Uterus (tissue), 4 donors: ENCODE measurements at places on chromosomes 12 and 14.

DNA sequence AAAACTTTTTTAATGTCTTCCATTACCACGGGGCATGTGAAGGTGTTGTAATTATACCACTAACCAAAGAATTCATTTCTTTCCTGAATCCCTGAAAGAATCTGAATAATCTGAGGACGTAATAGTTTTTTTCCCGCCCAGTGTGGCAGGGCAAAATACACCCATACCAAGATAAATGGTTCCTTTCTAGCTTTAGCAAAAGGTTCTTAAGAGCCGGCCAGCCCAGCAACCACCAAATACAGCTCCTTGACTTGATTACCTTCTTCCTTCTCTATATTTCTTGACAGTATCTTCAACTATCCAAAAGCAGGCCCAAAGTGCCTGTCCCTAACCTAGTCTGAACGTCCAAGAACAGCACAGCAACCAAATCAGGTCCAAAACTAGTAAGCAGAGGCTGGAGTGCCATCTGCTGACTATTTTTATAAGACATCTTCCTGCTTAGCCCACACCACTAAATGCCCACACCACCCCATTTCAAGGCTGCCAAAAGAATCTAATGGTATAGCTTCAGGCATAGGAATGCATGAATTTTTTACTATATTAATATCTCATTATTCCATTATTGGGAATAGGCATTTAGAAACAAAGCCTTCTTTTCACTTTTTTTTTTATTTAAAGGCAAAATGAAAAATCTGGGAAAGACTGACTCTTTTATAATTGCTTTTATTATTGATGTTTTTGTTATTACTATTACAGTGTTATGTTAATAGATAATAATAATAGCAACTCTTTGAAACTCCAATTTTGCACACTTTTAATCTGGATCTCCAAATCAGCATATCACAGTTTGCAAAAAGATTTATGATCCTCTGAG, 524.4 kb downstream of the MED13L start:
- DNase-seq, result peak; percentile 58

GRCh38 chr12:71684081-71684480, 1.8 kb upstream of the TMEM19 start:
- no peak for DNase-seq

DNA sequence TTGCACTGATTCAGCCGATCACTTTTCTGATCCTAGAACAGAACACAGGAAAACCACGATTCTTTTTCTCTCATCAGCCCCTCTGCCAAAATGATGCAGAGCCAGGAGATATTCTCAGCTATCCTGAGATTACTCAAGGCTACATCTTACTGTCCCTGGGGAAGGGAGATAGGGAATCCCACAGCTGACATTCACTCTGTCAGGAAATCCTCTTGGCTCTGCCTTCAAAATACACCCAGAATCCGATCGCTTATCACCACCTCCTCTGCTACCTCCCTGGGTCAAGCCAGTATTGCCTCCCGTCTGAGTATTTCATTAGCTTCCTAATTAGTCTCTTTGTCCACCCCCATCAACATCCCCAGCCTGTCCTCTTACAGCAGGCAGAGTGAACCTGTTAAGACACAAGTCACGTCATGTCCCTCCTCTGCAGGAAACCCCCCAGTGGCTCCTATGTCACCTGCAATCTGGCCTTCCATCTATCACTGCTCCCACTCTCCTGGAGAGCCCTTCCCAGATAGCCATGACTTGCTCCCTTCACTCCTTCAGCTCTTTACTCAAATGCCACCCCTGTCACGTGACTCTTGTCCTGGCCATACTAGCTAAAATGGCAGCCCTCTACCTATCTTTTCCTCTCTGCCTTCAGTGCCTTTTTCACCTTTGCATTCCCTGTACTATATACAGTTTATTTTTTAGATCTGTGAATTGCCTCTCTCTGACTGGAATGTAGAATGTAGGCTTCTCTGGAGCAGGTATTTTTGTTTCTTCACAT, 70.3 kb downstream of the GALNT4 start:
- DNase-seq, result no peak

GRCh38 chr14:55354500-55354899, 57.1 kb downstream of the ATG14 start:
- DNase-seq, result peak; percentile 27

- DNase-seq, result no peak
These were observed 251.1 kb downstream of the NAV3 start for GRCh38 chr12:78081590-78082314.

GRCh38 chr14:90641615-90642243, 174.5 kb downstream of the TTC7B start:
- no peak for DNase-seq

- DNase-seq, result no peak
These were observed 11.7 kb upstream of the OSBPL8 start for GRCh38 chr12:76571256-76571655.

DNA sequence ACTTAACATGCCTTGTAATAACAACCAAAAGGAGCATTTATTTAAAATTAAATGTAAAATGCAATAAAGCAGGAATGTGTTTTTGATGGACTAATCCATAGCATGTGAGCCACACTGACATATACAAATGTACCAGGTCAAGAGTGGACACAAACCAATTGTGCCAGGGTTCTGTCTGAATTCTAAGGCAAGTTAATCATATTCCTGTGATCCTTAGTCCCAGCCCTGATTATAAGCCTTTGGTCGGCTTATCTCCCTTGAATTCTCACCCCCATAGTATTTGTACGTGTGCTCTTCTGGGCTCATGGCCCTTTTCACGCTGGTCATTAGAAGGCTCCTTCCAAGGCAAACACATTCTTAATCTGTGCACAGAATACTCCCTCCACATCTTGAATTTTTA, 10.6 kb upstream of the SRSF5 start:
- no peak for DNase-seq
